ENCODE measurements at places on chromosomes 6 and 20. TPM values are rescaled to one million over a fixed set of nuclear protein-coding genes. Genes with fewer than 3 reads are reported as not detected.

DNA sequence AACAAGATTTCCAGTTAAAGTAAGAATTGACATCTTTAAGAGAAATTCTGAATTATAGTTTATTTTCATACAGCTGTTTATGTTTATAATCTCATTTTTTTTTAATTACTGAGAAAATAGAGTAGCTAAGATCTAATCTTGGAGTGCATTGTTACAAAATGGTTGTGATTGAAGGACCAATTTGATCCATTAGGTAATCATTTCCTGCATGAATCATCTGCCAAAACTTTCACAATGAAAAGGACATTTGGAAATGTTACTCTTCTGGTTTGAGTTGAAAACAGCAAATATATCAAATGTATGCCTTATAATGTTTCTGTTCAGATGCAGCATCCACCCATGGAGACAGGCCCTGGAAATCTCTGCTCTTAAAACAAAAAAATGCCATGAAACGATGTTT is 19.0 kb downstream of the TUBB2A start:
- no peak for DNase-seq

DNA sequence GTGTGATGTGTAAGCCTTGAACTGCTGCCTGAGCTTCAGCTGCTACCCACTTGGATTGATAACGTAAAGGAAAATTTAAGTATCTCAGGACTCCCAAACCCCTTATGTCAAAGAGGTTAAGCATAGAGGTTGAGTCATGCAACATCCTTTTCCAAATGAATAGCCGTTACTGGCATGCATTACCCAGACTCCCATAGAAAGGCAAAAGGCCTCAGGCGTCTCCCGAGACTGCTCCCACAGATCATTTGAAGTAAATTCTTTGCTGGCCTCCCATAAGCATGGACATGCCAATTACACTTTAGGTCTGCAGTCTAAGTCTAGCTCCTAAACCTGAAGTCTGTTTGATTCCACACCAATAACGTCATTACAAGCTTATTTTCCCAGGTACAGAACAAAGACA is 14.7 kb downstream of the IPCEF1 start:
- DNase-seq, result no peak

- DNase-seq, result no peak
These were observed 776.5 kb downstream of the DHX35 start for GRCh38 chr20:39738651-39739050.

GRCh38 chr6:84172574-84172973 is 54.9 kb downstream of the CEP162 start:
- no peak for DNase-seq

DNA sequence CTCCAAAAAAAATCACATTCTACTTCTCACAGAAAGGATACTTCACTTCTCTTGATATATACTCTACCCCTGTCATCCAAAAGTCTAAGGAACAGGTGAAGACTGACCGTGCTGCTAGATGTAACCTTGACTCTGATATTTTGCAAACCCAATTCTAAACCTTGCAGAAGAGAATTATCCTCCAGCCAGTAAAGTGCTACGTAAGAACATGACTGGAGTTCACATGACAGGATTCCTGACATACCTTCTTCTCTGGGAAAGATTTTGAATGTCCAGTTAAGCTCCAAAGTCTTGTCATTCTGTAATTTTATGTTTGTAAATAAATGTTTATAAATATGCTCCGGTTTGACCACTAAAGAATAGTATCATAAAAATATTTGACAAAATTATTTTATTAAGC is 35.8 kb downstream of the BTBD9 start:
- no peak for DNase-seq

DNA sequence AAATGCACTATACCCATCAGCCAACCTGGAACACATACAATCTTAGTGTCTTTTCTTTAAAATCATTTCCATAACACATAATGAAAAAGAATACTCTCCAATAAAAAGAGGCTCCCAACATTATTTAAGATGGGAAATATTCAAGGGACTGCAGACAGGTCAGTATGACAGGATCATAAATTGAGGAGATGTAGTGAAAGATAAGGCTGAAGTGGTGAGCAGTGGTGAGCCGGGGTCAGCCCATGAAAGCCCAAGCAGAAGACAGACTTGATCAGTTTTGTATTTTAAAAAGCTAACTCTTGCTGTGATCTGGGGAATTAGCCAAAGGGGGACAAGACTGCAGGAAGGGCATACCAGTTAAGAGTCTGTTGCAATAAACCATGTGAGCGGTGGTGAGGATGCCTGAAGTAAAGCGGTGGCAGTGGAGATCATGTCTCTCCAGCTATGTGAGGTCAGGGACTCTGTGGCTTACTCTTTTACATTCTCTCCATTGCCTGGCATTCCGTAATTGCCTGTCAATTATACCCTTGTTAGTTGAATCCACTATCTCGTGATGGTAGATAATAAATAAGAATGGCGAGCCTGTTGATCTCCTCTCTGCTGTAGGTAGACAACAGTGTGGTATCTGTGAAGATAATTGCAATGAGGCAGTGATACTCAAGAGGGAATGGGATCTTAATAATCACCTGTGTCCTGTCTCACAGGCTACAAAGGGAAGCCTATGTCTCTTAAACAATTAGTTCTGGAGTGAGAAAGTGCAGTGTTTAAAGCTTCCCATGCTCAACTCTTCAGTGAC is 97.4 kb downstream of the FILIP1 start:
- no peak for DNase-seq

GRCh38 chr20:39282619-39283092 is 320.5 kb downstream of the DHX35 start:
- no peak for DNase-seq

DNA sequence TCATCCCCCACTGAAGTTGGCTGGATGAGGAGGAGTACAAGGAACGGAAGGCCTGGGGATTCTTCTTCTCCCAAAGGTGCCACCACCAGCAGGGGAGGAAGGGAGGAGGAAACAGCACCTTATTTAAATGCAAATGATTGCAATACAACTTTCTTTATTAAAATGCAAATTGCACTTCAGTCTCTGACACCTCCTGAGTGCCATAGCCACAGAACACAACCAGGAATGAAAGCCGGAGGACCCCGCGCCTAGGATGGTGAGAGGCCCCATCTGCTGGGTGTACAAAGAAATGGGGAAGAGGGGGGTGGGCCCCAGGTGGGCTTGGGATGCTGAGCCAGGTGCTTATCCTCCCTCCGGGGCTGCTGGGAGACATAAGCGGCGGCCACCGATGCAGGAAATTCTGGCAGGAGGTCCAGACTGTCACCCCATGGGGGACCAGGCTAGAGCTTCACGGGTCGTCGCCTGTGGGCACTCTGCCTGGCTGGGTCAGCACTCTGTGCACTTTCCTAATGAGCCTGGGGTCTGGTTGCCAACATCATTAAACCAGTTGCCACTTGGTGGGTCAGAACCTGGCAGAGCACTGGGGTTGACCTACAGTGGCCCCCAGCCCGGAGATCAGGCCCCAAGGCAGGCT is 154.2 kb upstream of the MLN start:
- no peak for DNase-seq

- no peak for DNase-seq
These were observed 137.7 kb upstream of the ARMC2 start for GRCh38 chr6:108710551-108710950.

- no peak for DNase-seq
These were observed 25.9 kb upstream of the PTCHD4 start for GRCh38 chr6:48136856-48137255.

DNA sequence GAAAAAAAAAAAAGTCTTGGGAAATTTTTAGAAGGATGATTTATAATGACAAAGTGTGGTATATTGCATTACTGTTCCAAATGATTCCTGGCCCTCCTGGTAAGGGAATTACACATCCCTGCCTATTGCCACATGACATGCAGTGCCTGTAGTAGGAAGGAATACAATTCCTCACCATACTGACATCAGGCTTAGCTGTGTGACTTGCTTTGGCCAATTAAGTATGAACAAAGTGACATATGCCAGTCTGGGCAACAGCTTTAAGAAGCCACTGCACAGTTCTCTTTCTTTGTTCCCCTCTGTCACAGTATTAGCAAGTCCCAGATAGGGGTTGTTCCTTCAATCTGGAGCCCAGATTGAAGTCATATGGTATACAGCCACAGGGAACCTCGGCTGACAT is 100.5 kb downstream of the KIF13A start:
- no peak for DNase-seq

DNA sequence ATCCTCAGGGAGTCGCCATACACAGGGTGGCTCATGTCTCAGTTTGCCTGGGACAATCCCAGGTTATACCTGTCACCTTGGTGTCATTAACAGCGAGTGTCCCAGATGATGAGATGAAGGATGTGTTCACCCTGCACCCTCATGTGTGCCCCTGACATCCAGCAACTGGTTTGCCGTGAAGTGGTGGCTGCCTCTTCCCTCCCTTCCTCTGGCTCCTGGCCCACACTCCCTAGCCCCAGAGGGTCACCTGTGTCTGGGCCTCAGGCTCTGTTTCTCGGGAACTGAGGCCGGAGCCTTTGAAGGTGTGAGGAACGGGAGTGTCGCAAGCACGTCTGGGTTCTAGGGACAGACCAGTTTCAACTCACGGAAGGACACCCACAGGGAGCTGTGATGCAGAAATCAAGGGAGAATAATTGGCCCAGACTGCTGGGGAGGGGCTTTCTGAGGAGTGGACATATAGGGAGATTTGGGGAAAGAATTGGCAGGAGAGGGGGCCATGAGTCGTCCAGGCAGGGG is 35.8 kb upstream of the PHACTR3 start:
- no peak for DNase-seq

GRCh38 chr20:4358552-4358951 is 343.2 kb upstream of the RNF24 start:
- DNase-seq, result no peak

GRCh38 chr6:30572148-30572547 is 906 bp downstream of the ABCF1 start:
- no peak for DNase-seq

GRCh38 chr20:24963672-24964505 is 14.8 kb downstream of the CST7 start:
- DNase-seq, result no peak

- DNase-seq, result no peak
These were observed 5.8 kb upstream of the TFAP2A start for GRCh38 chr6:10420546-10421157.

DNA sequence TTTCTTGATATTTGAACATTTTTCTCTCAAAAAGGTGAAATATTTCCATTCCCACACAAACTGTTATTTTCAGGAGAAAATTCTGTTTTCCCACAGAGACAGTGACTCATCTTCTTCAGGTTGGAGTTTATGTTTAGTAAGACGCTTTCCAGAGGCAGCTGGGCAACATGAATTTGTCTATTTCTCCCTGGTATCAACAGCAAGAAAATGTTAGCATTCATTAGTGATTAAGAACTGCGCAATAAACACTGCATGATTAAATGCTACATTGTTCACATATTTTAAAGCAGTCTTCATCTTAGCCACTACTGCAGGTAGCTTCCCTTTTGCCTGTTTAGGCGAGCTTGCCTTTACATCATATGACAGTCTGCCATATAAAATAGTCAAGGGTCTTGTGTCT is 295.7 kb downstream of the C6orf118 start:
- DNase-seq, result no peak

- DNase-seq, result no peak
These were observed 205.7 kb upstream of the ARG1 start for GRCh38 chr6:131367206-131367873.

DNA sequence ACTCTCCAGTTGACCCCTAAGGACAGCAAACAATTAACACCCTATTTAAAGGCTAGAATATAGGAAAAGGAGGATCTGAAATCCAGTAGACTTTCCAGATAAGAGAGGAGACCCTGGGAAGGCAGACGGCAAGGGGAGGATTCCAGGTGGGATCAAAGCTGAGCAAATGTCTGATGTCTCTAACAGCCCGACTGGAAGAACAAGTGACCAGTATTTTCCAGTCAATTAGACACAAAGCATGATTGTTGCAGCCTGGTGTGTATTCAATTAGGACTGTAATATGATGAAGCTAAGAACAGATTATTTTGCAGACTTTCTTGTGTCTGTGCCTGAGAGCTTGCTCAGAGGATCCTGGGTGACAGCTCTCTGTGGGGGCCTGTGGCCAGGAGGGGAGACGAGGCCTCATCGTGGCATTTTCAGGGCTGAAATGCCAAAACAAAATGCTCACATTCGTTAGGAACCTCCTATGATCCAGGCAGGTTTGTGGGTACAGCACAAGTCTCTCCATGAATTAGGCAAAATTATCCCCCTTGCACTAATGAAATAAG is 471.8 kb upstream of the AGPAT4 start:
- no peak for DNase-seq

DNA sequence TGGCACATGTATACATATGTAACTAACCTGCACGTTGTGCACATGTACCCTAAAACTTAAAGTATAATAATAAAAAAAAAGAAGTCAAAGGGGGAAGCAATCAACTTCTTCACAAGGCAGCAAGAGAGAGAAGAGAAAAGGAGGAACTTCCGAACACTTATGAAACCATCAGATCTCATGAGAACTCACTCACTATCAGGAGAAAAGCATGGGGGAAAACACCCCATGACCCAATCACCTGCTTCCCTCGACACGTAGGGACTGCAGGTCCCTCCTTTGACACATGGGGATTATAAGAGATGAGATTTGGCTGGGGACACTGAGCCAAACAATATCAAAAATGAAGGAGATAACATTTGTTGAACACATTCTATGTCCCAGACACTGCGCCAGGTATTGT is 94.8 kb upstream of the PHACTR1 start:
- no peak for DNase-seq

GRCh38 chr6:33254591-33254990 is 17.1 kb downstream of the VPS52 start:
- no peak for DNase-seq

DNA sequence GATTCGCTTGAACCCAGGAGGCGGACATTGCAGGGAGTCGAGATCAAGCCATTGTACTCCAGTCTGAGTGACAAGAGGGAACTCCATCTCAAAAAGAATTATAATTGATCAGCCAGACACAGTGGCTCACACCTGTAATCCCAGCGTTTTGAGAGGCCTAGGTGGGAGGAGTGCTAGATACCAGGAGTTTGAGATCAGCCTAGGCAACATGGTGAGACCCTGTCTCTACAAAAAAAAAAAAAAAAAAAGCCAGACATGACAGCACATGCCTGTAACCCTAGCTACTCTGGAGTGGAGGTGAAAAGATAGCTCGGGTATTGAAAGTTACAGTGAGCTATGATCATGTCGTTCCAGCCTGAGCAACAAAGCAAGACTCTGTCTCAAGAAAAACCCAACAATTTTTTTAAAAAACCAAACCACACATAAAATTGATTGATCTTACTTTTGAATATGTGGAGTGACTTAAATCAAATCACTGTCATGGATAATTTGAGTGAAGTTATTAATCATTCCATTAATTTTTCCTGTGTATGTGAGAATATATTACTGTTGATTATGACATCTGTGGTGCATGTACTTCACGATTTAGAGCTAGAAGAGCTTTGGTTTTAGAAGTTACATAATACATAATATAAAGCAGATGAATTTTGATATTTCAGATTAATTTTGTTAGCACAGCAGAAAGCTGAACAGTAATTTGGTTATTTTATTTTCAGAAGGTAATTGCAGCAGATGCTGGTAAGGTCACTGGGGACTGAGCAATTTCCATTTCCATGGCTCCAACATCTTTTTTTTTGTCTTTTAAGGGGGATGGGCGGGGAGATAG is 34.4 kb downstream of the NCOA7 start:
- no peak for DNase-seq

Gene RIPOR2
- total RNA-seq, result 3.6 TPM

Gene TFB1M
- 16.8 TPM for total RNA-seq

Gene PSORS1C1
- 1.5 TPM for total RNA-seq

Gene KCNS1
- total RNA-seq, result not detected

Gene BMP5
- total RNA-seq, result 2.8 TPM

Gene TRIM40
- total RNA-seq, result not detected

Gene ZBTB12
- 3.3 TPM for total RNA-seq

Gene TRIM31
- not detected for total RNA-seq

Gene INSM1
- total RNA-seq, result not detected

Gene HSPA1L
- 2.0 TPM for total RNA-seq

Gene SGK2
- total RNA-seq, result 0.32 TPM
